Stimulated activated CD8-positive, alpha-beta memory T cell treated with anti-CD3 and anti-CD28 coated beads, Interleukin-7, amount 100 ng/mL, for 1 hour (primary cell): ENCODE measurements at places on chromosomes 7 and 10.

GRCh38 chr7:11458736-11459483 lies 373.1 kb downstream of the THSD7A start:
- DNase-seq = no peak

- no peak for DNase-seq
Measured at GRCh38 chr10:35409094-35409582, 72.8 kb downstream of the CCNY start.

DNA sequence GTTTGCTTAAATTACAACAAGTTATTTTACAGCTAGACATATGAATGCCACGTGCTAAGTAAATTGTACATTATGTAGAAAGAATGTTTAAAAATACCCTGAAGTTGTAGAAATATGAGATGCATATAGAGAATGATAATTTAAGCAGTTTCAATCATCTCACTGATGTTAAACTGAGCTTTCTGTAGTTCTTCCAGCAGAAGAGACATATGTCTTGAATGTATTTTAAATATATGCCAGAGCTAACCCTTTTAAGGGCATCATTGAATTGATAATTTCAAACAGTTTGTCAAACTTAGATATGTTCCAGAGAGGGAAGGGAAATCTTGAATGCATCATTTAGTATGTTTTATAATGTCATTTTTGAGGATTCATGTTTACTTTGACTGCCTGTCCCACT lies 255.2 kb downstream of the MDFIC start:
- DNase-seq = no peak

DNA sequence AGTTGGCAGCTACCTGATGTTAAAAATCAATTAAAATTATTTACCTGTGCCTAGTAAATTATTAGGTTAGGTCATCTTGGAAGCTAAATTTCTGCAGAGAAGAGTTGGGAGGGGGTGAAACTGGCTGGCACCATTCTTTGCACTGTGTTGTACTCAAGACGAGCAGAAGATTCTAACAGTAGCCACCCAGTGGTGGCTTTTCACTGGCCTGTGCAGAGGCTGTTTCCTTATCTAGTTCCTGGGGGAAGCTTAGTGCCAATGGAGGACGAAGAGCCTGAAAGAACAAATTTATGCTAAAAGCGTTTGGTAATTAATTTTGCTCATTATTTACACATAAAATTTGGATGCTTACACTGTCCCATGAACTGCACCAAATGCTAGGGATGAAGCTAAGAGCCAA lies 595.3 kb downstream of the XPNPEP1 start:
- no peak for DNase-seq

DNA sequence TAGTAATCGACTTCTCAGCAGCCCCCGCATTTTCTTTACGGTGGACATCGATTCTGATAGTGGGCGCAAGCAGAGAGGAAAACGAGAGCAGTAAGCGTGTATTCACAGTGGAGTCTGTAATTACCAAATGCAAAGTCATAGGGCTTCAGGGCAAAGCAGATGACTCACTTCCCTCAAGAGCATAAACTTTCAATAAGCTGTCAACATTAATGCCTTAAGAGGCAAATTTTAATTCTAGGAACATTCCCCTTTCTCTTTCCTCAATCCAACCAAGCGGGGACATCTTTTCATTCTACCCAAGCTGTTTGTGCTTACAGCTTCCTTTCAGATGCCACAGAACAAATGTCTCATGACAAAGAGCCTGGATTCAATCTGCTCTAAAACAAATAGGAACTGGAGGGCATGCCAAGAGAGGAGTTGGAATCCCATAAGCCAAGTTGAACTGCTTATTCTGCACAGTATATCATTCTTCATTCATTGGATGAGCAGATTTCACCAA lies 48.6 kb downstream of the MALSU1 start:
- DNase-seq = no peak

GRCh38 chr7:138032186-138032585 lies 30.3 kb upstream of the CREB3L2 start:
- DNase-seq = no peak

DNA sequence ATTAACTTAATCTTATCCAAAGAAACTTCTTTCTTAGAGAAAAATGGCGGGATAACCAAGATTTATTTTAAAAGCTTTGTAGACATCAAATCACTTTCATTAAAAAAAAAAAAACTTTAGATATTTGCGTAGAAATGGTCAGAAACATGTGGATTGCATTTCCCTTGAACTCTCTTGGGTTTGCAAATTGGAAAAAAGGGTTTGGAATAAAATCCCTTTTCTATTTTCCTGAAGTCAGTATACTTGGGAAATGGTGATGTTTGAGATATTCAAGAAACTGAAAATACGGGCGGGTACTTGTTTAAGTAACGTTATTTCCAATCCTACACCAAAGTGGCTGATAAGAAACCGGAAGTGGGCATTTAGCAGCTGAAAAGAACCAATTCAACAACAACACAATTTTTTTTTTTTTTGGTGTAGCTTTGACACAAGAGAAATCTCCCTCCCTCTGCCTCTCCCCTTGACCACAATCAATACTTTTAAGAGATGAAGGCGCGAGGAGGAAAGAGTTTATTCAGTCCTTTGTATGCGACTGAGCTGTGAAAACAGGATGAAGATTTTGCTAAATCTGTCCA lies 13.7 kb upstream of the GFRA1 start:
- no peak for DNase-seq

GRCh38 chr7:100185726-100186125 lies 8.0 kb downstream of the STAG3 start:
- no peak for DNase-seq

- DNase-seq = no peak
Measured at GRCh38 chr10:78467496-78468106, 433.9 kb downstream of the RPS24 start.

DNA sequence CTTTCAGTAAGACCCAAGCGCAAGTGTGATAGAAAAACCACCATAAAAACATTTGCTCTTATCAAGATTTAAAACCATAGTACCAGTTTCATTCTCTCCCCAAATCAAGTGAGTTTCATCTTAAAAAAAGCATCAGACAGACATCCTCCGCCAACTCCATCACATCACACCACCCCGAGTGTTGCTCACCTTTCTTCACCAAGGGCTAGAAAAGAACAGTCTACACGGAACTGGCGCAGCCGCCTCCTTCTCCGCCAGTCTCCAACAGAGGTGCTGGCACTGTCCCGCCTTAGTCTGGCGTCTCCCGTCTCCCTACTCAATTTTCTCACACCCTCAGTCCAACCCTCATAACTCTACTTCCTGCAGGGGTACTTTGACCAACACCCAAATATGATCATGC lies 46.9 kb upstream of the WIPI2 start:
- DNase-seq = no peak

GRCh38 chr7:3065724-3066143 lies 22.1 kb upstream of the CARD11 start:
- DNase-seq = no peak

- DNase-seq = no peak
Measured at GRCh38 chr7:135177028-135177696, 6.7 kb upstream of the CYREN start.

- DNase-seq = no peak
Measured at GRCh38 chr10:5538446-5538845, 13.7 kb downstream of the CALML3 start.
